Colonic mucosa (tissue), 4 donors: ENCODE measurements at places on chromosomes 12 and 14. TPM values are rescaled to one million over a fixed set of nuclear protein-coding genes. Genes with fewer than 3 reads are reported as not detected.

DNA sequence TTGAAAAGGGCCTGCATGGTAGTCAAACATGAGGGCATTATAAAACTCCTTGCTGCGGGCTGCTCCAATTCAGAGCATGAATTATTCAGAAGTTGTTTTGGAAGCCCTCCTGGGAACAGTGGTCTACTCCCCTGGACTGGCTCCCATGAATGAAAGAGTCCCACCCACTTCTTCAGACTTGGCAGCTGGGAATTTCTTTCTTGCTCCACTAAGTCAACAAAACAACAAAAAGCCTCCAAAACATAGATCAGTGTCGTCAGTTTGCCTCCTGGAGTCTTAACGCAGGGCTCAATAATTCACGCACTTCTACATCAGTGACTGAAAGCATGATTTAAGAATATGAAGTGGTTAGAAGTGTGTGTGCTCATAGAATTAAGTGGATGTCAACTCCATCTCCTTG, 37.9 kb downstream of the AKAP6 start:
- DNase-seq = no peak

GRCh38 chr12:132619386-132620112, 973 bp downstream of the P2RX2 start:
- DNase-seq = no peak

GRCh38 chr12:49698619-49699545, 8.3 kb downstream of the FMNL3 start:
- DNase-seq = no peak

GRCh38 chr14:22194664-22195063, 394.4 kb downstream of the DAD1 start:
- DNase-seq = no peak

KRT5 gene
- not detected for total RNA-seq
